ENCODE measurements at places on chromosomes 11 and 22. TPM values are rescaled to one million over a fixed set of nuclear protein-coding genes. Genes with fewer than 3 reads are reported as not detected.

- DNase-seq: no peak
Measured at GRCh38 chr22:32823024-32823730, 21.7 kb downstream of the TIMP3 start.

DNA sequence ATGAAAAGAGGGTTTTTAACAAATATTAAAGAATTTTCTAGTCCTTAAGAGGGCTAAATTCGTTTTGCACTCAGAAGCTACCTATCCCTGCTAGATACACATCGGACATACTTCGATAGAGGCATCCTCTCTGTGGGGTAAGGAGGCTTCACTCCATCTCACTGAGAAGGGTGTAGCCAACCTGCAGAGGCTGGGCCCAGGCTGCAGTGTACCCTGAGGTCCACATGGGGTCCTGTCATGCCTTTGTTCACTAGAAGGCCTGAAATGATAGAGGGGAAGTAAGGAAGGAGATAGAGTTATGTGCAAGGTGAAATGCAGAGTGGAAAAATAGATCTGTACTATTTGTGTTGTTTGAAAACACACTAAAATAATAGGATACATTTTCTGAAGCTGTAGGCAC lies 45.6 kb downstream of the IGSF9B start:
- DNase-seq: no peak

GRCh38 chr11:103528596-103528995 lies 419.4 kb downstream of the DYNC2H1 start:
- no peak for DNase-seq

DNA sequence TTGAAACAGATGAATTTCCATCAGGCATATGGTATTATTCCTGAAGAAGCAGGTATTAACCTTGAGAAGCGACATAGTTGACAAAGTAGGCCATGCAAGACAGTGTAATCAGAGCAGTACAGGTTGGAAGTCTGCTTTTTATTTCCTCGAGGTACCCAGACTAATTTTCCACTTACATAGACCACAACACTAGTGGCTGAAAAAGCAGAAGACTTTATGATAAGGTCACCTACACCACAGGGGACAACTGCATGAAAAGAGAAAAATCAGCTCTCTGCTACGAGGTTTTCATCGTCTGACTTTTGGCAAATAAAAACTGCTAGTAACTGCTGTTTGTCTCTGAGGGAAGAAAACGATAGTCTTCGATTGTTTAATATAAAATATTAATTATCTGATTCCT lies 77.5 kb downstream of the CNTN5 start:
- no peak for DNase-seq

DNA sequence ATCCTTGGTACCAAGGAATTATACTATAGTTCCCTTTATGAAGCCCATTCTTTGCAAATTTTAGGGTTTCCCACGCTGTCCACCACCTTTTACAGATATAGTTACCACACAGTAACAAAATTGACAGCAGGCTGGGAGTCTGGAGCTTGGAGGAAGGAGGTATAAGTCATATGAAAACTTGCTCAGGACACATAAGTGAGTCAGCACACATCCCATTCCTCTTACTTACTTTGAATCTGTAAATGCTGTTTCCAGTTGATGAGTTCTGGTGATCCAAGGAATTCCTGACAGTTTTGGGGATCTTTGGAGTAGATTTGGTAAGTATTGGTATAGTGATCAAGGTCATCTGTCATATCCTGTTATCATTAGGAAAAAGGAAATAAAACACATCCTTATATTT lies 19.2 kb downstream of the GLYAT start:
- DNase-seq: no peak

Gene C11orf86
- not detected for total RNA-seq

DNA sequence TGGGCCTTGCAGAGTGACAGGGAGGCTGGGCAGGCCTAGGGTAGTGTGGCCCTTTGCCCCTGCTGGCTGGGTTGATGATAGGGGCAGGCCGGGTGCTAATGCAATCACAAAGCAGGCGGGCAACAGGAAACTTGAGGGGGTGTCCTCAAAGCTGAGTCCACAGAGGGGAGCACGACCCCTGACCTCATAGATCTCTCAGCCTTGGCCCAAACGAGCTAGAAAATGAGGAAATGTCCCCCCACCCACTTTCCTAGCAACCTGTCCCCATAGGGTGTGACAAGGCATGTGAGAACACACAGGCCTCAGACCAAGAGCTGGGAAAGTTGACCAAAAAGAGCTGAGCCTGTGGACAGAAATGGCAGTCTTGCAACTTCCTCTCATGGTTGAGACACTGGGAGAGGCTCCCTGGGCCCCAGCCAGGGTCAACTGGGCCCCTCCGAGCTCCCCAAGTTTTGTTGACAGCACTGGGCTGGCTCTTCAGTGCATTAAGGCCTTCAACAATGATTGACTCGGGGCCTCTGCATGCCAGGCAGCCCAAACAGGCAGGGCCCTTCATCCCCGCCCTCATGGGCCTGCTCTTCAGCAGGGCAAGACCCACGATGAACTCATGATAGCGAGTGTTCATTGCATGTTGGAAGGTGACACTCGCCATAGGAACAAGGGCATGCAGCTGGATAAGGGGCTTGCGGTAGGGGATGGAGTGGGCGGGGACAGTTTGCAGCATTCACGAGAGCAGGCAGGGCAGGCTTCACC lies 9.8 kb upstream of the SPI1 start:
- no peak for DNase-seq

GRCh38 chr11:15519124-15519791 lies 404.5 kb downstream of the INSC start:
- no peak for DNase-seq

Gene ACRV1
- 2.2 TPM for total RNA-seq

- DNase-seq: no peak
Measured at GRCh38 chr22:44816141-44816540, 63.8 kb downstream of the ARHGAP8 start.

Gene TRPM5
- not detected for total RNA-seq

- no peak for DNase-seq
Measured at GRCh38 chr22:33927752-33928151, 7.5 kb upstream of the LARGE1 start.

Gene APLP2
- total RNA-seq: 374 TPM

DNA sequence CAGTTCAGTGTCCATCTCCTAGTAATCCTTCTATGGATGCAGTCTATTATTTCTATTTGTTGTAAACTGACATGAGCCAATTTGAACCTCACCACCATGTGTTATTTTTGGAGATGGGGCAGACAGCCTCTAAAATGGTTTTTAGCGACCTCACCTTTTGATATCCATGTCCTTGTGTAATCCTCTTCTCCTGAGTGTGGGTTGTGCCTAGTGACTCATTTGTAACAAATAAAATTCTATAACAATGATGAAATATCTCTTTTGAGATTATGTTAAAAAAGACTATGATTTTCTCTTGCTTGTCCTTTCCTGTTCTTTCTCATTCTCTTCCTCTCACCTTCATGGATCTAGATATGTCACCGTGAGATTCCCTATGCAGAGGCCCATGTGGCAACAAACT lies 554.6 kb upstream of the ANO3 start:
- no peak for DNase-seq

- no peak for DNase-seq
Measured at GRCh38 chr11:70732023-70732880, 333.9 kb downstream of the CTTN start.

Gene XNDC1N
- total RNA-seq: 35.6 TPM

GRCh38 chr22:46586123-46586519 lies 34.1 kb upstream of the GRAMD4 start:
- no peak for DNase-seq

Gene RAB38
- total RNA-seq: 27.7 TPM

Gene TRIM48
- total RNA-seq: not detected

Gene OMP
- total RNA-seq: not detected

- no peak for DNase-seq
Measured at GRCh38 chr22:11605468-11605981, 3922.5 kb upstream of the OR11H1 start.

Gene KLHL35
- total RNA-seq: 5.3 TPM

DNA sequence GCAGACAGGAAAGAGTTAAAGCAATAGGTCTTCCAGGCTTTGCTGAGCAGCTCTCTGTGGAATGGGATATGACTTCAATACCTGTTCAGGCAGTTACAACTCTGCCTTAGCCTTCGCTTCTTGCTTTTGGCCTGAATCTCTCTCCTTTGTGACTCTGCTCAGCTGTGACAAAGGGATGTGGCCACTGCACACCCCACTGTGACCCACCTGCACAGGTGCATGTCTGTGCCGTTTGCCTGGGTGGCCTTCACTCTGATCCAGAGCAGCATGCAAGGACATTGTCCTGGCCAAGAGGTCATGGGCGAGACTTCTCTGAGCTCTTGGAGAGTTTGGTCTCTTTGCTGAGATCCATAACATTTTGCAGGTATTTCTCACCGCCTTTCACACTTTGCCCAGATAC lies 891.3 kb downstream of the BRD1 start:
- DNase-seq: no peak

- no peak for DNase-seq
Measured at GRCh38 chr22:22935546-22936157, 48.0 kb downstream of the IGLL5 start.

GRCh38 chr11:35750981-35751663 lies 88.5 kb downstream of the TRIM44 start:
- no peak for DNase-seq

Gene PIH1D2
- total RNA-seq: not detected

Gene CCDC87
- 0.24 TPM for total RNA-seq

- no peak for DNase-seq
Measured at GRCh38 chr11:76693806-76694205, 23.3 kb upstream of the LRRC32 start.

DNA sequence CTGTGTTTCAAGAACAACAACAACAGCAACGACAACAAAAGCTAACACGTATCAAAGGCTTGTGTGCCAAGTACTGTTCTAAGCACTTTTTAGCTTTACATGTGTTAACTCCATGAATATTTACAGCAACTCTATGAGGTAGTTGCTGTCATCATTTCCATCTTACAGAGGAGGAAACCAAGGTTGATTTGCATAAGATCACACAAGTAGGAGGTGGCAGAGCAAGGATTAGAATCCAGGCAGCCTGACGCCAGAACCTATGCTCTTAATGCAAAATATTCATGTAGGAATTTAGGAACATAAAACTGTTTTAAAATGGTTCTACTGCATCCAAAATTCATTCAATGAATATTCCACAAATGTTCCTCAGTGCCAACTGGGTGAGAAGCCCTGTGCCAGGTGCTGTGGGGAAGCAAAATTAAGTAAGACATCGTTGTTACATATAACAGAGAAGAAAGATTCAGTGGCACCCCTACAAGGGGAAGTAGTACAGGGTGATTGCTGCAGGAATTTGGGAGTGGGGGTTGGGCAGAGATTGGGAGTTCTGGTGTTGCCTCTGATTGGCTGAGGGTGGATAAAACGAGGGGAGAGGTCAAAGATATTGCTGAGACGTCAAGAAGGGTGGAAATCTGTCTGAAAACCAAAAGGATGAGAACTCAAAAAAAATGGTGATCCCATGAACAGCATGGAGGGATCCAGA lies 86.1 kb upstream of the ARHGAP20 start:
- DNase-seq: no peak

- DNase-seq: no peak
Measured at GRCh38 chr11:61928606-61929005, 11.2 kb upstream of the RAB3IL1 start.

- DNase-seq: peak; percentile 90
Measured at GRCh38 chr11:125345421-125346178, 150.5 kb downstream of the FEZ1 start.

- DNase-seq: no peak
Measured at GRCh38 chr11:79942090-79942489, 501.3 kb upstream of the TENM4 start.

Gene DYNC2H1
- 53.4 TPM for total RNA-seq

GRCh38 chr11:59545179-59546020 lies 34.1 kb downstream of the OR4D9 start:
- DNase-seq: no peak

DNA sequence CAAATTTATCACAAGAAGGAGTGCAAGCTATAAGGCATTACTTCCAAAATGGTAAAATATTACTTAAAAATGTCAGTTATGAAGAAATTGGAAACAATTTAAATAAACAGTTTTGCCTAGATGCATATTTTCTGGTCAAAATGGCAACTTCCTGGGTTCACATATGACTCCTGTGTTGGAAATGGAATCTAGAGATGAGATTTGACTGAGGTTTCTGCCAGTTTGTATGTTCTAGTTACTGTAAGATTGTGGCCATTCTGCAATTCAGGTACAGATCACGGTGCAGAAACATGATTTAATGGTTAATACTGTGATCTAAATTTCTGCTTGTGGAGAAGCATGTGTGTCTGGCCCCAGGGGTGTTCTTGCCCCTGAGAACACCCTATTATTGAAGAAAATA lies 3.4 kb upstream of the OR4C6 start:
- DNase-seq: no peak

DNA sequence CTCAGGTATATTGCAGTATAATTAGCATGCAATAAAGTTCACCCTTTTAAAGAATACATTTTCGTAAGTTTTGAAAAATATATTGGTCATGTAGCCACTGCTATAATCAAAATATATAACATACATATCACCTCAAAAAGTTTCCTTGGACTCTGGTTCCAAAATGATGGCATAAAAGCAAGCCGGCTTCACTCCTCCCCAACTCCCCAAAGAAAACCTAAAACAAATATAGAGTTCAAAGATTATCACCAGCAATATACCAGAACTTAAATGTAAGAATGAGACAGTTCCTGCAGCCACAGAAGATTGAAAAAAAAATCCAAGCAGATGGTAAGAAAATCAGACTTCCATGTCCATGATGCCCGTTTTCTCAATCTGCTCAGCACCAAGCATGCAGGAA lies 104.3 kb downstream of the APIP start:
- no peak for DNase-seq

GRCh38 chr11:56967726-56968125 lies 21.0 kb upstream of the OR5AK2 start:
- no peak for DNase-seq

GRCh38 chr22:29138556-29139305 lies 65.9 kb downstream of the KREMEN1 start:
- no peak for DNase-seq

- DNase-seq: no peak
Measured at GRCh38 chr22:32020117-32020516, 22.9 kb upstream of the SLC5A1 start.

DNA sequence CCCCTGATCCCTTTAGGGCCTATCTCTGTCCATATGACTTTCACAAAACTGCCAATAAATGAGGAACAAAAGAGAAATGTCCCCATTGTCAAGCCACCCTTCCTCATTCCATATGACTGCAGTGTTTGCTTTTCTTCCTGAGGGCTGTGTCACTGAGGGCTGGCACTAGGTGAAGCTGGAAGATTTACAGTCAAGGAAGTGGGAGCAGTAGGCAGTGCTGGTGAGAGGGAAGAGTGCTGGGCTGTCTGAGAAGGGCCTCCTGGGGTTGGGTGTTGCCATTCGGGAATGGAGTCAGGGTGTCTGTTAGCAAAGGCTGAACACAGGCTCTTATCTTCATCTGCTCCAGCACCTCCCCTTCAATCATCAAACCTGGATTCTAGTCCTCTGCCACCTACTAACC lies 30.9 kb downstream of the INSC start:
- DNase-seq: no peak

DNA sequence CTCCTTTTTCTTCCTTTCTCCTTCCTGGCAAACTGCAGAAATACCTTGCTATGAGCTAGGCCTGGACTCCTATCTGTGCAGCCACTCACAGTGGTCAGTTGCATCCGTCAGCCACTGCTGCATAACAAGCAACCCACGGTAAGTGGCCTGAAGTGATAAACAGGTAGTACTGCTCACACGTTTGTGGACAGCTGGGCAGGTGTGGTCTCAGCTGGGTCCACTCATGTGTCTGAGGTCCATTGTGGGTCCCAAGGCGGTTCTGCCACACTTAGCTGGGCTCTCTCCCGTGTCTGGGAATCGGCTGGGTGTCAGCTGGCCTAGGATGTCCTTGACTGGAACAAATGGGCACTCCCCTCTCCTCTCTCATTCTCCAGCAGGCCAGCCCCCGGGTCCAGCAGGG lies 109.3 kb downstream of the BRD1 start:
- DNase-seq: no peak

- DNase-seq: no peak
Measured at GRCh38 chr11:3873712-3874349, 18.4 kb downstream of the STIM1 start.
